ENCODE measurements at places on chromosomes 5 and 9. TPM values are rescaled to one million over a fixed set of nuclear protein-coding genes. Genes with fewer than 3 reads are reported as not detected.
A peak's percentile ranks its signal among the peaks of the same experiment; 100 is the strongest.

- DNase-seq: no peak
Observed at GRCh38 chr5:159061834-159062474, 37.8 kb downstream of the EBF1 start.

DNA sequence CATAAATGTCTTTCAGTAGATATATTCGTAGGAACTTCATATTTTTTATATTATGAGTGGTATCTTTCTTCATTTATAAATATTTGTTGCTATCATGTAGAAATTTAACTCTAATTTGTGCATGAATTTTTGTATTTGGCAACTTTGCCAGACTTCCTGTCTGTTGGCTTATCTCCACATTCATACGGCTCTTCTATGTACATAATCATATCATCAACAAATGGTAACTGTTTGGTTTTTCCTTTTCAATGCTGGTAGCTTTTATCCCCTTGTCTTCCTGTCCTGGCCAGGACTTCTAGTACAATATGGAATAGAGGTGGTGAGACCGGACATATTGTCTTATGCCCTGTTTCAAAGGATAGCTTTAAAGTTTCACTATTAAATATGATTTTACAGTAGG lies 132.3 kb upstream of the COL5A1 start:
- DNase-seq: peak; percentile 30

Gene ZNF367
- 4.8 TPM for total RNA-seq

- peak; percentile 47 for DNase-seq
Observed at GRCh38 chr9:105206821-105207699, 37.4 kb upstream of the SLC44A1 start.

DNA sequence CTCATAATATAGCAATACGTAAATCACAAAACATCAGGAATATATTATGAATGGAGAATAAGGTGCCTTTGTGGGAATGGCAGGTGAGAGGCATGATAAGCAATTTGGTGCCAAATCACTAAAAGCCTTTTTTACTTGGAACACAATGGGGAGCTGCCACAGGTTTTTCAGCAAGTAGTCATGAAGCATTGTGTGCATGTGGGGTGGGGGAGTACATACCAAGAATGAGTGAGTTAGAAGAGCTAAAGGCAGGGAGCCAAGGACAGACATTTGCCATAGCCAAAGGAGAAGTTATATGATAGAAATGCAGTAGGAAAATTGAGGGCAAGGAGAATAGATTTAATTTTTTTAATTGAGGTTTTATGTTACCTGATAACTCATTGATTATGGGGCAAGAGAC lies 445.0 kb upstream of the SMC2 start:
- DNase-seq: no peak

GRCh38 chr9:124272118-124272517 lies 14.4 kb downstream of the NEK6 start:
- DNase-seq: no peak

DNA sequence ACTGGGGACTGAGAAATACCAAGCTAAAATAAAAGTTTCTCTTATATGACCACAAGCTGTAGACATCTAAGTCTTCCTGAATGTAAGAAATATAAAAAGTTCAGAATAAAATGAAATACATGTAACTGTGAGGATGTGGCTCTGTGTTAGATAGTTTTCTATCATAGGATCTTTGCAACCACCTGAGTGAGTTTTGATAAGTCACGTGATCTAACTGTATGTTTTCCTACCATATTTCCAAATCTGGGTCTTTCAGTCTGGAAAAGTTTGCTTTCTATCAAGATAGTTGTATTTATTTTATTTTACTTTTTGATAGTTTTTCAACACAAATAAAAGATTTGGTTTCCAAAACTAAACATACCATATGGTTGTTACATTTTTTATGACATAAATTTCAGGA lies 1905.8 kb upstream of the ACO1 start:
- no peak for DNase-seq

- DNase-seq: no peak
Observed at GRCh38 chr5:19660679-19661078, 327.3 kb downstream of the CDH18 start.

GRCh38 chr9:130870491-130871381 lies 25.9 kb downstream of the QRFP start:
- no peak for DNase-seq

Gene CDX1
- under 0.01 TPM for total RNA-seq

DNA sequence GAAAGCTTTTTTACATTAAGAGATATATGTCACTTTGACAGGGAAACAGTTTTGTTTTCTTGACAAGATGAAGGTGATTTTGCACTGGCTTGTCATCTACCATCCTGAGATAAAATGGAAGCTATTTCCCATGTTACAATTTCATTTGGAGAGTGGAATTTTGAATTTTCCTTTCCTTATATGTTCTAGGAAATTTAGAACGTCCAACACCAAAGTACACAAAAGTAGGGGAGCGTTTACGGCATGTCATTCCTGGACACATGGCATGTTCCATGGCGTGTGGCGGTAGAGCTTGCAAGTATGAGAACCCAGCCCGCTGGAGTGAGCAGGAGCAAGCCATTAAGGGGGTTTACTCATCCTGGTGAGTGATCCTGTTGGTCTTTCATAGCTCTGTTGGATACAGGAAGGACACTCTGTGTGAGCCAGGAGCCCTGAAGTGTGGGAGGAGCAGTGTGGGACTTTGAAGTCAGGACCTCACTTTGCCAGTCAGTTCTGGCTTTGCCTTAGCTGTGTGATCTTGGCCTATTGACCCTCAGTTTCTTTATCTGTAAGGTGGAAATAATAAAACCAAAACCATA lies 887 bp downstream of the PTPDC1 start:
- no peak for DNase-seq

- DNase-seq: no peak
Observed at GRCh38 chr9:117392992-117393391, 21.9 kb downstream of the ASTN2 start.

Measured in fibroblast of villous mesenchyme (primary cell).